ENCODE measurements at places on chromosomes 2 and 18.

DNA sequence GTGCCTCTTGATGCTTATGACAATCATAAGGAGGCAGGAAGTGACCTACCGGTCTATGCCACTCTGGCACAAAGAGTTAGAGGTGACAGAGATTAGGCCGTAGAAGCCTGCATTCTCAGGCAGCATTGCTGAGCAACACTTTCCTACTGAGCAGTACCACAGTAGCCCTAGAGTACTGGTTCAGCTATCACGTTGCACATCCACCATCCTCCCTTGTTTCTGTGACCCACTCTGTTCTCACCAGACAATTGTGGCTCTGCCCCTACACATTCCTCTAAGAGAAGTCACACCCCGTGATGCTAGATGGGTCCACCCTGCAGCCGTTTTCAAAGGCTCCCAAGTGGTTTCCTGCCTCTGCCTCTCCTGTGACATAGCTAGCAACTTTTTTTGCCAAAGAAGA, 22.6 kb upstream of the SUCLG1 start:
- no peak for DNase-seq

GRCh38 chr2:105903051-105903674, 158.5 kb downstream of the NCK2 start:
- no peak for DNase-seq

DNA sequence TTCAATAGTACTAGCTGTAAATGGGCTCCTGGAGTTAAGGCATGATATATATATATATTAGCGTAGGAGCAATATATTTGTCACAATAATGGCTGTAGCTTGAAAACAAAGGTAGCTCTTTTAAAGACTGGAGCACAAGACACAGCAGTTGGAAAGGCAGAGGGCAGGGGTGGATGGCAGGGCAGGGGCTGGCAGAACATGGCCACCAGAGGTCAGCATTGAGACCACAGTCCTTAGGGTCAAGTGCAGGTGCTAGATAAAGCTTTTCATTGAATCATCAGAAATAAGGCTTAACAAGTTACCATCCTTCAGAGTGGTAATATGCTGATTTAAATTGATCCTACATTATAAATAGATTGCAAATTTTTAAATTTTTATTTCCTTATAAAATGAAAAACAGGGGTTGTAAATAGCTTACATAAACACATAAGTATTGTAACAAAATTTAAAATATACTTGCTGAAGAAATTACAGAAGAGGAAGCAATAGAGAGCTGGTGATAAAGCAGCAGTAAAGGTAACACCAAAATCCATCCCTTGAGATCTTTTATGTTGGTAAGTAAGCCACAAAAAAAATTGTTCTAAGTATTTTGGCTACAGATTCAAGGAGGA, 161.2 kb upstream of the PIEZO2 start:
- DNase-seq = peak; percentile 66

- DNase-seq = no peak
Observed at GRCh38 chr2:205199165-205199850, 483.0 kb upstream of the NRP2 start.

DNA sequence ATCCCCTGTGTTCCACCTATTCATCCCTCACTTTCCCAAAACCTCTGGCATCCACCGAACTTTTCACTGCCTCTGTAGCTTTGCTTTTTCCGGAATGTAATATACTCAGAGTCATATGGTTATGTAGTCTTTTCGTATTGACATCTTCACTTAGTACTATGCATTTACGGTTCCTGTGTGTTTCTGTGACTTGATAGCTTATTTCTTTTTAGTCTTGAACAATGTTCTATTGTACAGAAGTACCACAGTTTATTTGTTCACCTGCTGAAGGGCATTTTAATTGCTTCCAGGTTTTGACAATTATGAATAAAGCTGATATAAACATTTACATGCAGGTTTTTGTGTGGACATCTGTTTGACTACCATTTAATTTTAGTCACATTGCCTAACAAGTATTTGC, 154.7 kb upstream of the DOK6 start:
- no peak for DNase-seq

Measured in NCI-H524 (cell line).